ENCODE measurements at places on chromosomes 4 and X.

DNA sequence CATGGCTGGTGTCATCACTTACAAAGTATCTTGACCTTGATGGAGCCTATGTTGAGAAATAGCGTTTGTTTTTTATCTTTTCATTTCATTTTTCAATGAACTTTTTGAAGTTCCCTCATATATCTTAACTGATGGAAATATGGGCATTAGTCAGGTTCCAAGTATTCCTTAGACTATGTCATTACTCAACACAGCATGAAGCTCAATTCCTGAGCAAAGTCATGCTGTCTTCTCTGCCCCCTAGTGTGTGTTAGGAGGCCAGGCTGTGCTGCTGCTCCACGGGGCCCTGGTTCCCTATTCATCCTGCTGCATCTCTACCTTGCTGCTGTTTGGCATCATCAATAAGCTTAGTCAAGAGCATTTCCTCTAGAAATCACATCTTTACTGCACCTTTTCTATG lies 40.9 kb downstream of the GPR143 start:
- no peak for DNase-seq

DNA sequence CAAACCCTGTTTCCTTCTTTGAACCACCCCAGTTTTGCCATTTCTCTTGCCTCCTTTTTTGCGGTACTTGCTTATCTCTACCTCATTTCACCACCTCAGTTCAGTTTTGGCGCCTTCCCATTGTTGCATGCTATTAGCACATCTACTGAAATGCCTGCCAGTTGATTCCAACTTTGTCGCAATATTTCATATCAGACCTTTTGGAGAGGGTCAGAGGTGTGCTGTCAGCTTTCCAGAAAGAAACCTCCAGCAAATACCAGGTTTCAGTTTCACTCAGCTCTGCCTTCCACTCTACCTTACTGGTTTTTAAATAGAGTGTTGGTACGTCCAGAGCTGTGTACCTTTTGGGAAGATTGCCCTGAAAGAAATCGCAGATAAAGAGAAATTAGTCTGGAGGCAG lies 91.9 kb upstream of the CPEB2 start:
- DNase-seq = no peak

GRCh38 chrX:154121961-154122360 lies 22.1 kb upstream of the OPN1LW start:
- DNase-seq = no peak

DNA sequence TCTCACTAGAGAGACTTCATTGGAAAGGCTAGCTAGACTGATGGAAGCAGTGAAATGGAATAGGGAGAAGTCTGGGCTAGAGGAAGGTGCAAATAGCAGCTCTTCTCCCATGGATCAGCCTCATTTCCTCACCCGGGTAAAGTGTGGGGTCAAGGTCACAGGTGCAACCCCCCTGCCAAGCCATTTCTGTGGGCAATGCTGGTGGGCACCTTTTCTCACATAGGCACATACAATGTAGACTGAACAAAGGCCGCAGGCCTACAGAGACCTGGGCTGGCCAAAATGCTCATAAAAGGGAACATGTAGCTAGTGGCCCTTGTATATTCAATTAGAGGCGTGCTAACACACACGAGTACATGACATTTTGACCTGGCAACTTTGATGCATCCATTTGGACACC lies 71.5 kb upstream of the EFNB1 start:
- no peak for DNase-seq

- DNase-seq = no peak
Measured at GRCh38 chr4:162499478-162499877, 335.7 kb upstream of the FSTL5 start.

DNA sequence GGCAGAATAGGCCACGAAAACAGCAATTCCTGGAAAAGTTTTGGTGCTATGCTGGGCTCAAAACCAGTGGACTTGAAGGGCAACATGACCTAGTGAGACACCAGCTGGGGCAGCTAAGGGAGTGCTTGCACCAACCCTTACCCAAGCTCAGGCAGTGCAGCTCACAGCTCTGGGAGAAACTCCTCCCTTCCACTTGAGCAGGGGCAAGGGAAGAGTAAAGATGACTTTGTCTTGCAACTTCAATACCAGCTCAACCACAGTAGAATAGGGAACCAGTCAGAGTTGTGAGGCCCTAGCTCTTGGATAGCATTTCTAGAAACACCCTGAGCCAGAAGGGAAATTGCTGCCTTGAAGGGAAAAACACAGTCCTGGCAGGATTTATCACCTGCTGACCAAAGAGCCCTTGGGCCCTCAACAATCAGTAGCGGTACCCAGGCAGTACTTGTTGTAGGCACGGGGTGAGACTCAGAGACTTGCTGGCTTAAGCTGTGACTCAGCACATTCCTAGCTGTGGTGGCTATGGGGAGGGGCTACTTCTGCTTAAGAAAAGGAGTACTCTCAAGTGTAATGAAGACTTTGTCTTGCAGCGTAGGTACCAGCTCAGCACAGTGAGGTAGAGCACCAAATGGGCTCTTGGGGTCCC lies 19.7 kb upstream of the ABCG2 start:
- DNase-seq = no peak

DNA sequence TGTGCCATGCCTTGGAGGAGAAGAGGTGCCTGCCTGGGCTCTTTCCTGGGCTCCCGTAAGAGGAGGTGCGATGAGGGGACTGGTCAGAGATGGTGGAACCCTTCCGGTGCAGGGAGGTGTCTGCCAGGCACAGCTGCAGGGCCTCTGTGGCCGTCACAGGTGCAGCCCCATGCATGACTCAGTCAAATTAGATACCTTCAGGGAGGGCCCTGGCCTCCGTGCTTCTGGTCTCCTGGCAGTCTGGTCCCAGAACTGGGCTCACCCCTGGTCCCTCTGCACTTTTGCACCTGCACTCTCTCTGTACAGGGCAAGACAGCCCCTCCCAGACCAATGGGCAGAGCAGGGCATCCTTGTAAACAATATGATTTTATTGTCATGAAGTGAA lies 49.9 kb upstream of the LRPAP1 start:
- DNase-seq = no peak

- no peak for DNase-seq
Measured at GRCh38 chr4:5753766-5754528, 42.9 kb downstream of the EVC start.

DNA sequence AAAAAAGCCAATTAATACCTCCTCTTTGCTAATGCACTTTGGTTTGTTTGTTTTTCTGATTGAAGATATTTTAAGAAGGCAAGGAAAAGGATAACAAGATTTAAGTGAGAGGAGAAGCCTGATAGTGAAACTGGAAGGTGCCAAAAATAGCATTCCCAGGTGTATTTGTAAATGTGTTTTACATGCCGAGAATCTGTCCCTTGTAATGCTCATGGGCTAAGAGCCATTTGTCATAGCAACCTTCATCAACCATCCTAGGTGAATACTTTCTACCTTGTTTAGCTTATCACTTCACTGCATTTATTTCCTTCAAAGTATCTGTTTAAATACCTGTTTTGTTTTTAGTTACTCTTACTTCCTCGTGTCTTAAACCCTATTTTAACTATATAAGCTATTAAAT lies 127.8 kb downstream of the KCTD8 start:
- no peak for DNase-seq

DNA sequence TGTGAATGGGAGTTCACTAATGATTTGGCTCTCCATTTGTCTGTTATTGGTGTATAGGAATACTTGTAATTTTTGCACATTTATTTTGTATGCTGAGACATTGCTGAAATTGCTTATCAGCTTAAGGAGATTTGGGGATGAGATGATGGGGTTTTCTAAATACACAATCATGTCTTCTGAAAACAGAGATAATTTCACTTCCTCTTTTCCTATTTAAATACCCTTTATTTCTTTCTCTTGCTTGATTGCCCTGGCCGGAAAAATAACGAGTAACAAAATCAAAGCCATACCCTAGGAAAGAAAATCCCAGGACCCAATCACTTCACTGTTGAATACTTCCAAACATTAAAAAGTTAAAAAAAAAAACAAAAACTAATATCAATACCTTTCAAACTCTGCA lies 67.7 kb upstream of the UGT2B4 start:
- no peak for DNase-seq

GRCh38 chr4:23455456-23456158 lies 434.2 kb downstream of the PPARGC1A start:
- no peak for DNase-seq

GRCh38 chr4:151176685-151177084 lies 77.3 kb downstream of the RPS3A start:
- DNase-seq = no peak

DNA sequence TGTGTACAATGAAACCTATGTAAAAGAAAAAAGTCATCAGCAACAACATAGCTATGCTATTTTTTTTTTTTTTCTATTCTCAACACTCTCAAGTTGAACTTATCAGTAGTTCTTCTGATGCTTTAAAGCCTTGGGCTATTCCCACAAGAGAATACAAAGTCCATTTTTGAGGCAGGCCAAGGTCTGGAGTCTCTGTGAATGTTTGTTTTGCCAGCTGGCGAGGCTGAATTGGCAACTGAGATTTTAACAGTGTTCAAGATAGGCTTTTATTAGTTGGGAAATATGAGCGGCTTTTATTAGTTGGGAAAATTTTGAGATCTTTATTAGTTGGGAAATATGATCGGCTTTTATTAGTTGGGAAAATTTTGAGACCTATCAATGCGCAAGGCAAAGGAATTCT lies 336.6 kb downstream of the SLITRK2 start:
- DNase-seq = no peak

GRCh38 chr4:87088186-87088585 lies 132.2 kb downstream of the KLHL8 start:
- no peak for DNase-seq

DNA sequence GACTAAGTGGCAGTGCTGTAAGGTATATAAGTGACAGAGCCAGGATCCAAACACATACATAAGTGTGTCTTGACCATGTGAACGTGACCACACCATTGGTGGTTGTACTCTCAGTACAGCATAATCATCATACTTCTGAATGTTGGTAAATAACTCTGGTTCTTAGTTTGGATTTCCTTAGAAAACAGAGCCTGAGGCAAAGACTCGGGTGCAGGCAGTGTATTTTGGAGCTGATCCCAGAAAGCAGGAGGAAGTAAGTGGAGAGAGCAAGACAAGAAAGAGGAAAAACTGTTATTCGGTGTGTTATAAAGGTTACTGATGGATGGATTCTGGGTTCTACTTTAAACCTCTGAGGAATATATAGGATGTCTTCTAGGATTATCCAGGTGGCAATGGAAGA lies 127.9 kb downstream of the SLC39A8 start:
- DNase-seq = no peak

DNA sequence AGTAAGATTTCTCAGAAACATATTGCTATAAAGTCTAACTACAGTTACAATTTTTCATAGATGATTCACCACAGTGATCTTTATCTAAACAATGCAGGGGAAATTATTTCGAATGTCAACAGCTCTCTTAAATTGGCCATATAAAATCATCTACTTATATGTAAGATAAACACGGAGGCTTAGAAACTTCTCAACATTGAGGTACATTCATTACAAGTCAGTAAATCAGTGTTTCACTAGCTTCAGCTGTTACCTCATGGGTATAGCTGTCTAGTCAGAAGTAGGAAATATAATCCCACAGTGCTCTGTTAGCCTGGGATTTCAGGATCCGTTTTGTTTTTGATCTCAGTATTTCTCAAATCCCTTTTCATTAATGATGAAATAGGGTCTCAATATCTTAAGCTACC lies 43.2 kb downstream of the PCDH7 start:
- DNase-seq = no peak

DNA sequence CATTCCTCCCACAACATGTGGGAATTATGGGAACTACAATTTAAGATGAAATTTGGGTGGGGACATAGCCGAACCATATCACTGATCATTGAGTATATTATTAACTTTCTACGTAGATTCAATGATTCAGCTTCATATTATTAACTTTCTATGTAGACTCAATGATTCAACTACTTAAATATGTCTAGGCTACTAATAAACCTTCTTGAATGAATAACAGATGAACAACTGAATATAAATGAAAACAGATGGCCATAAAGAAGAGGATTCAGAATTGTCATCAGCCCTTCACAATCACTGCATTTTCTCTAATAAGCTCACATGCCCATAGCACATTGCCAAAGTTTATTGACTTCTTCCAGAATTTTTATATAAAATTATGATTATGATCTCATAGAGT lies 57.0 kb downstream of the CEP44 start:
- DNase-seq = no peak

- no peak for DNase-seq
Measured at GRCh38 chr4:53813998-53814397, 222.7 kb upstream of the LNX1 start.

GRCh38 chr4:68271851-68272357 lies 26.4 kb upstream of the TMPRSS11B start:
- DNase-seq = no peak

DNA sequence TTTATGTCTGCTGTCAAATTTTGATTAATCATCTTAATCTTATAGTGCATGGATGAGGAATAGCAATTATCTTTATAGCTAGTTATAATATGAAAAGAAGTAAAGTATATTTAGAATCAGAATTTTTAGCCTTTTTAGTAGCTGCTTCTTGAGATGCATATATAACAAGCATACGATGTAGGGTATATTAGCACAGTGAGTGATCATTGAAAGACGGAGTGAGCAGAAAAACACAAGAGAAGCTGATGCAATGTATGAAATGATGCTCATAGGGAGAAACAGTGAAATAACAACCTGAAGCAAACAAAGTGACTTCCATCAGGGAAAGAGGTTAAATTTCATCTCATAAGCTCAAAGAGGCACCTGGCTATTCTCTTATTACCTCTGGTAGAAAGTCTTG lies 77.0 kb downstream of the GLRA3 start:
- DNase-seq = no peak

DNA sequence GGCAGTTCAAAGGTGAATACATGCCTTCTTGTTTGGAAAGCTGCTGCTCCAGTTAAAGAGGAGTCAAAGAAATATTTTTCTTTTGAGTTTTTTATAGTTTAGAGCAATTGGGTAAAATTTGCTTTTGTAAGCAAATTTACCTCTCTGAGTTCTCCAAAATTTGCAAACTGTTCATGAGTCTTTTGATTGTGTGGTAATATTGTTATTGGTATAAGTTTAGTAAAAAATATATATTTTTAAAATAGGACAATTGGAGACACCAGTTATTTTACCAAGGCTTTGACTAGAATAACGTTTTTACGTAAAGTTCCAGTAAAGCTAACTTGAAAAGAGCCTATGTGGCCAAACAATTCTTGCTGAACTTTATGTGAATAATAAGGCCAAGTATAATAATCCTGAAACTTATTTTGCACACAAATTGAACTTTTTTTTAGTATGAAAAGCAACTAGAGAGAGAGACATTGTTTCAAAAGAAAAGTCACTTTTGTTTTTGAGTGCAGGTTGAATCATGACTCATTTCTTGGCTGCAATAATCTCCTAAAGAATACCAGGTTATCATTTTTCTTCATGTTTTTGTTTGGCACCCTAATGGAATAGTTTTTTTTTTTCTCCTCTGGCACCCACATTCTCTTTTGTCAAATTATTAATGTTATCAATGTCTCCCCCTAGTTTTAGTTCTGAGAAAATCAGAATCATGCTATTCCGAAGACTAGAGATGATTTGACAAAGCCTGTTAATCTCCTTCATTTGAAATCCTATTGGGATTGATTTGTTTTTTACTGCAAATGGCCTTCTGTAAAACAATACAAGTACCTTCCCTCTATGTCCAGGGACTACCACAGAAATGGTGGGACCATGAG lies 57.1 kb downstream of the UGT2B10 start:
- no peak for DNase-seq
